RWPE2 (cell line): ENCODE measurements at places on chromosomes 12 and 14.

GRCh38 chr14:78297858-78298257 lies 127.7 kb downstream of the NRXN3 start:
- no peak for DNase-seq

DNA sequence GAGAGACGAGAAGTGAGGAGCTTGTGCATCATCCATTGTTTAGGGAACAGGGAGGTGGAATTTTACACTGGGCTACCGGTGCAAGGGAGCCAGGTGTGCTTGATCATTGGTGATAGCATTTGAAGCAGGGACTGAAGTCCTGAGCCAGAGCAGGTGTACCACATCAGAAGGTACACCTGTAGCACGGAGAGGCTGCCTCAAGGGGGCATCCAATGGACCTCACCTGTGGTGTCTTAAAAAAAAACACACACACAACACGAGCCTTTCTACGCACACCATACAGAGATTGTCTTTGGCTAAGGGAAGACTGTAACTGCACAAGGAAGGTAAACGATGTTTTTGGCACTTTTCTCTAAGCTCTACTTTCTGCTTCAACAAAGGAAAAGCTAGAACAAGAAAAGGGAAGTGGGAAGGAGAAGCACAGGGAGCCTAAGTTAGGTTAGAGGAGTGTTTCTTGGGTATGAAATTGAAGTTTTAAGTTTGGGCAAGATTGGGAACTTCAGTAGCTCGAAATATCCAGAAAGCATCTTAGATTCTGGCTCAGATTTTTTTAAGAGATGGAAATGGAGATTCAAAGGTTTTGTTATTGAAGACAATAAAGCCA lies 334.3 kb upstream of the FBXO33 start:
- no peak for DNase-seq

GRCh38 chr12:12792421-12792820 lies 7.0 kb downstream of the APOLD1 start:
- no peak for DNase-seq

DNA sequence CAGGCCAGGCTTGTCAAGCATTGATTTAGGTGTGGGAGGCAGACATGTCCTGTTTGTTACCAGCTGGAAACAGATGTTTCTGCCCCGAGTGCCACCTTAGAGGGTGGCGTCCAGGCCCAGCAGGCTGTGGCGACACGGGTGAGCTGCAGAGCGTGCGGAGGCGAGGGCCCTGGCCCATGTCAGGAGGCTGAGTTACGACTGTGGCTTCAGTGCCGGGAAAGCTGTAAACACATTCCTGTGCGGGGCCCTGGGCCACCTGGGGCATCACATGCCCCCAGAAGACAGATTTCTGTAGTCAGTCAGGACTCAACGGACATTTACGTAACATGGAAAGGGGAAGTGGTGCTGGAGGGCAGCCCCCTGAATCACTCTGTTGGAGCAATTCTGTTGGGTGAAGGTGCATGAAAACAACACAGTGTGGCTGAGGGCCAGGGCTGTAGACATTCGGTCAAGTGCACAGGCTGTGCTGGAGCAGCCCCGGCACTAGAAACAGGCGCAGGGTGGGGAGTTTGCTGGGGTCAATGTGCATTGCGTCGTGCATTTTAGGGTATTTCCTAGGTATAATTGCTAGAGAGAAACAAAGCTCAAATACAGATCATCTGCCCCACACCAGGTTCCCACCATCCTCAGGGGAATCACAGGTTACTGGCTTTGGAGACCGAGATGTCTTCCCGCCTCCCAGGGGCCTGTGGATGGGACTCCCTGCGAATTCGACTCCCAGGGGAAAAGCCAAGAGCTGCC lies 291.8 kb downstream of the TMEM121 start:
- no peak for DNase-seq

DNA sequence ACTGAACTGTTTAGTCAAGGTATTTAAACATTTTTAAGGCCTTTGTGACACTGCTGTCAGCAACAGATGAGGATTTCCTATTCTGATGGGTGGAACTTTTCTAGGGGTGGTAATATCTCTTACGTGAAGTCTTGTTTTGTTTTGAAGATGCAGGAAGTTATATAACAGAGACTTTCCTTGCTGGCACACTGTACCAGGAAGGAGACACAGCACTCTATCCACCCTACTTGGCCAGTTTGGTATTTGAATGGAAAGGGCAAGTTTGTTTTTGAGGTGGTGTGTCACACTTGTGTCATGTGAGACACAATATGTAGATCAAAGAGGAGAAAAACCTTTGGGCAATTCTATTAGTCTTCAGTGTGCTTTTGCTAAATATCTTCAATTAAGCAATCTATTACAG lies 51.6 kb upstream of the SRP54 start:
- DNase-seq, result no peak

DNA sequence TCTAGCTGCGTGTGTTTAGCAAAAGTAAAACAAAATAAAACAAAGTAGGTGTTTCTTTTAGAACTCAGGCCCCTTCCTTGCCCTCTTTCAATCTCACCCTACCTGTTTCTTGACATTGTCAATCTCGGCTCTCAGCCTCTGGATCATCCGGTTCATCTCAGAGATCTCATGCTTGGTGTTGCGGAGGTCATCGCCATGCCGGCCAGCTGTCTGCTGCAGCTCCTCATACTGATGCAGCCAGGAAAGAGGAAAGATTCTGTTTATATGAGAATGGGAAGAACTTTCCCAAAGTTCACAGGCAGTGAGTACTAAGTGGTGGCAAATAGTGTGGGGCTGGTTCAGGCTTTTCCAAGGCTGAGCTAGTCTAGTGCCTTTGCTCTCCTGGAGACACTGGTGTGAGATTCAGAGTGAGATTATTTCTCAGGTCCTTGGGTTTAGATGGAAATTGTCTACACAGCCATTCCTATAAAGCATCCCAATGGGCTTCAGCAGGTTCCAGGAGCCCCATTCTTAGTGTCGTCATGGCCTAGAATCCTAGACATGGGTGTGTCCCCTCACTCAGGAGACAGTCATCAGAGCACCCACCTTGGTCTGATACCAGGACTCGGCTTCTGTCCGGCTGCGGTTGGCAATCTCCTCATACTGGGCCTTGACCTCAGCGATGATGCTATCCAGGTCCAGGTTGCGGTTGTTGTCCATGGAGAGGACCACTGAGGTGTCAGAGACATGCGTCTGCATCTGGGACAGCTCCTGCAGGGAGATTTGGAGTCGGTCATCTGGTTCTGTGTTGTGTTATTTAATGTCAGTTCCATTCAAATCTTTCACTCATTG lies 3.0 kb downstream of the KRT5 start:
- DNase-seq, result no peak

DNA sequence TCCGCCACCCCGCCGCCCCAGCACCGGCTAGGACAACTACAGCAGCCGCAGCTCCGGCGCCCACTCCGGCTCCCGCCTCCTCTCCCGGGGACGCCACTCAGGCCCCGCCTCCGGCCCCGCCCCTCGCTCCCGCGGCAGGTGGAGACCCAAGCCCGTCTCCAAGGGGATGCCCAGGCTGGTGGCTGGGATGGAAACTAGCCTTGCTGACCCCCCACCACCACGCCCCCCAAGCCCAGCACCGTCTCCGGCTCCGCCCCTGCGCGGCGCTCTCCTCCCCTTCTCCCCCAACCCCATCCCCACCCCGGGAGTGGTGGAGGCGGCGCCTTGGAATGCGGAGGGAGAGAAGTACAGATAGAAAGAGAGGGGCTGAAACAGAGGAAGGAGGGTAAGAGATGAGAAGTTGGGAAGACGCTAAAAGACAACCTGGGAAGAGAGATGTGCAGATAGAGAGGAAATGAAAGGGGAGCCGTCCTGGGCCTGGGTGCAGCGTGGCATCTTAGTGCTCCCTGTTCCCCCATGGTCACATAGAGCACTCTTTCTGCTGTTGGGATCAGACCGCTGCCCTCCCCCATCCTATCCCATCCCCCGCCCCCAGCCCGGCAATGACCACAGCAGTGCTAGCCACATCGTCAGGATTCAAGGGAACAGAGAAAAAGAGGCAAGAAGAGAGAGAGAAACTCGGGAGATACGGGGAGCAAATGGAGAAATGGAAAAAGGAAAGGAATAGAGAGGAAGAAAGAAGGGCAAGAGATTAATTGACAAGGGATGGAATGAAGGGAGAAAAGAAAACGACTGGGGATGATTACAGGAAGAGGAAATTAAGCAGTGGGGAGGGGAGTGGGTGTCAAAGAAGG lies at the start of gene ITGA7:
Gene ITGA7, minus strand, starts transcription at position 64 of the 854 bp plus-strand sequence. CDS start 222 bp downstream, outside the sequence.
- no peak for DNase-seq

- DNase-seq, result no peak
These were observed 1.3 kb downstream of the GPR65 start for GRCh38 chr14:88005978-88006851.

DNA sequence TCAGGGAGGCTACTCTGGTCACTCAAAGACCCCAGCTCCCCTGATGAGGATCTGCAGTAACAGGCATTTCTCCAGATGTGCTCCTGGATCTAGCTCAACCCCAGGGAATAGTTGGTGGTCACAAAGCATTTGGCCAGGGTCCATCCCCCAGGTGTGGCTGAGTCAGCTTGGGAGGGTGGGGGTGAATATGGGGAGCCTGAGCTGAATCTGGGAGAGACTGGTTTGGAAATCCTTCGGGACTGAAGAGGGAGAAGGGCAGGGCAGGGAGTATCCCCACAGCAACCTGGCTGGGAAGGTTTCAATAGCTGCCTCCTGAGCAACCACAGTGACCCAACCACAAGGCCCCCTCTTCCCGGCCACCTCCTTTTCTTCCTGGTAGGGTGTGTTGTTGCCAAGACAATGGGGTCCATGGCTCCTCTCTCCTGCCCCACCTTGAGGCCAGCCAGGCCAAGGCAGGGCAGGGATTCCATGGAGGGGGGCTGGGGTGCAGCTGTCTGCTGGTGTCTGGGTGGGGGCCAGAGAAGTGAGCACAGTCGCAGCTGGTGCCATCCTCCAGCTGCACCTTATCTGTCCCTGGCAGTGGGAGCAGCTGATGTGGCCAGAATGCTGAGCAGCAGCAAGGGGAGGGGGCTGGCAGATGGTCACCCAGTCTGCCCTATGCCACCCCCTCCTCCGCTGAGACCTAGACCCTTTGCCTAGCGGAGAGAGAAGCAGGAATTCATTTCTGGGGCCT lies 5.5 kb downstream of the ASIC1 start:
- DNase-seq, result no peak

DNA sequence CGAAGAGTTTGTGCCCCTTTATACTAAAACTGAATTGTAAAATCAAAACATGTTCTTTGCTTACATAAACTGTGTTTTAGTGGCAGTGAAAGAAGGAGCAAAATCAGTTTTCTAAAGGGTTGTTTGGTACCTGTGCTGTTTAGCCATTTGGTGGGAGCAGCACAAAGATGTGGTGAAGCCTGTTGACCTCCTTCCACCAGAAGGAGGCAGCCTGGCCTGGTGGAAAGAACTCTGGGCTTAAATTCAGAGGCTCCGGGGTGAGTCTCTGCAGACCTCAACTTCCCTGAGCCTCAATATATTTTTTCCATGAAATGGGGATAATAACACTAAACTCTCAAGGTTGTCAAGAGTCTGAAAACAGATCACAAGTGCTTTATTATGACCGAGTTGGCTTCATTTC lies 502.5 kb downstream of the VRK1 start:
- DNase-seq, result no peak

DNA sequence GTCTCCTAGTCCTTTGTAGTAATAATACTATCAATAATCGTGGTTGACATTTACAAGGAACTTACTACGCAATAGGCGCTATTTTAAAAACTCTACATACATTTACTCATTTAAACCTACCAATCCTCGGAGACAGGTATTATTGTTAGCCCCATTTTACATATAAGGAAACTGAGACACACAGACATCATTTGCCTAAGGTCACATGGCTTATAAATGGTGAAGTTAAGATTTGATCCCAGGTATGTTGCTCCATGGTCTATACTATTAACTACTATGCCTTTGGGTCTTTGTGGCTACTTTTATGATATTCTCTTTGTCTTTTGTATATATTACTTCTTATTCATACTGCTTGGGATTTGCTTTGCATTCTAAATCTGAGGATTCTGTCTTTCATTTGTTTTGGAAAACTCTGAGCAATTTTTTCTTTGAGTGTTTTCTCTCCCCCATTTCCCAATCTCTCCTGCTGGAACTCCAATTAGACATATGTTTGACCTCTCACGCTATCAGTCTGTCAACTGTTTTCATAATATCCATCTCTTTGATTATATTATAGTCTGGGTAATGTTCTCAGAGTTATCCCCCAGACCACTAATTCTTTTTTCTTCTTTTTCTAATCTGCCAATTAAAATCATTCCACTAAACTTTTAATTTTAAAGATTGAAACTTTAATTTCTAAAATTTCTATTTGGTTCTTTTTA lies 10.9 kb downstream of the NT5DC3 start:
- no peak for DNase-seq

- no peak for DNase-seq
These were observed 173.3 kb downstream of the PPM1H start for GRCh38 chr12:62761658-62762057.

GRCh38 chr12:55697686-55698085 lies 10.0 kb downstream of the ITGA7 start:
- no peak for DNase-seq

GRCh38 chr12:29649722-29650121 lies 134.0 kb downstream of the TMTC1 start:
- no peak for DNase-seq

GRCh38 chr12:96824074-96824837 lies 82.8 kb upstream of the NEDD1 start:
- no peak for DNase-seq

DNA sequence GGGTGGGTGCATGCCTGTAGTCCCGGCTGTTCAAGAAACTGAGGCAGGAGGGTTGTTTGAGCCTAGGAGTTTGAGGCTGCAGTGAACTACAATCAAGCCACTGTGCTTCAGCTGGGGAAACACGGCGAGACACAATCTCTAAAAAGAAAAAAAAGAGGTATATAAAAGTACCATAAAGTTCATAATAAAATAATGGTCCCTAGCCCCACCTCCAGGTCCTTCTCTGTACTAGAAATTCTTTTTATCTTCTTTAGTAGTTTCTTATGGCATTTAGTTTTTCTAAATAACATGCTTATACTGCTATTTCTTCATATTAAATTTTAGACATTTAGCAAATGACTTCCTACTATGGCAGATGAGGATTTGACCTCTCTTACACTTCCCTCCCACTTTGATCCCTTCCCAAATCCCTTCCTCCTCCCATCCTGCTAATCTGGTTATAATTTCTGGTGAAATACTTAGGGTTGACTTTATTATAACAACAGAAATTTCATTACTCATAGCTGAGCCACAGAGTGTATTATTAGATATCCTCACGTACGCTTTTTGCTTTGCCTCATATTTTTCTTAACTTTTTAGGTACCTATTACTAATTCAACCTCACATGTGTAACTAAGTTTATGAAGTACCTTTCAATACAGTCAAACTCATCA lies 94.7 kb downstream of the SLC41A2 start:
- DNase-seq, result no peak

DNA sequence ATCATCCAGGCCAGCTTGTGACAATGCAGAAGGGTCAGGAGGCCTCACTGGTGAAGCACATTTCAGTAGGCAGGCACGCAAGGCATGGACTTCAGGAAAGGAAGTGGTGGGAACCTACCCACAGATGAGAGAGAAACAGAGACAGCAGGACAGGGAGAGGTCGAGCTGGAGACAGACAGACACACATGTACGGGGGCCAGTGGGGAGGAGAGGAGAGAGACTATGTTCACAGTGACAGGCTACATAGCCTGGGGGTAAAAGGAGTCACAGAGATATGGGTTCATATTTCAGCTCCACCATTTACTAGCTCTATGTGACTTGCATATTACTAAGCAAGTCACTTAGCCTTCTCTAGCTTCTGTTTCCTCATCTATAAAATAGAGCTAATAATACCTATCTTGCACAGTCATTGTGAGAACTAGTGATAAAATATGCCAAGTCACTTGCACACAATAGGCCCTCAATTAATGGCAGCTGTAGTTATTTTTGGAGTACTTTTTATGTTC lies 91.1 kb upstream of the FUT8 start:
- no peak for DNase-seq

GRCh38 chr12:18908191-18908590 lies 170.3 kb downstream of the CAPZA3 start:
- no peak for DNase-seq

- DNase-seq, result no peak
These were observed 180.7 kb downstream of the PHLDA1 start for GRCh38 chr12:75850721-75851462.
